ENCODE measurements at places on chromosomes 3 and 15.

DNA sequence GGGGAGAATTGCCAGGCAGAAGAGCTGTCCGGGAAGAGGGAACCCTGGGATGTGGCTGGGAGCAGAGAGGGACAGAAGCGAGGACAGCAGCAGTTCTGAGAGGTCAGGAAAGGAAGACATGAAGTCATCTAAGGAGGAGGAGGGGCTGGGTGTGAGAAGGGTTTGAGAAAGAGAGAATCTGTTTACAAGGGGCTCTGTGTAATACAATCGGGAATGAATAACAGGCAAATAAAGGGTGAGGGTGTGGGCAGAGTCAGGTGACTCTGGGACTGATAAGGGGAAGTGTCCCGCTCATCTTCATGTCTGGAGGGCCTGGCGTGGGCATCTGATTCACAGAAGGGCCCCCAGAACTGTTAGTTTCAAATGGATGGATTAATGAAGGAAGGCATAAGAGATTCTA lies 191.3 kb downstream of the XXYLT1 start:
- DNase-seq, result no peak

GRCh38 chr3:15255215-15255614 lies 49.2 kb downstream of the CAPN7 start:
- no peak for DNase-seq

GRCh38 chr3:66642019-66642418 lies 141.2 kb upstream of the LRIG1 start:
- no peak for DNase-seq

DNA sequence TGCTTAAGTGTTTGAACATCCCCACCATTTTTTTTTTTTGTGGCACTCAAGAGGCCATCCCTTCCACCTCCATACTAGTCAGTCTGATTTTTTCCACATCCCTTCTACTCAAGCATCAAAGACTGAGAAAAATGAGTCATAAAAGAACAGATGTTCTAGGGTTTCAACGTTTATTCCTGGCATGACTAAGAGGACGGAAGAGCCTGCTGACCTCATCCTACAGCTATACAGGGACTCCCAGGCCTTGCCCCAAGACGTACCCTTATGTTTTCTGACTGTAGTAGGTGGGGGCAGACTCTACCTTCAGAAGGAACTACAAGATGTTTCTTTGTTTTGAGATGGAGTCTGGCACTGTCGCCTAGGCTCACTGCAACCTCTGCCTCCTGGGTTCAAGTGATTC lies 3.3 kb upstream of the ITPKA start:
- peak; percentile 93 for DNase-seq

- DNase-seq, result peak; percentile 90
Measured at GRCh38 chr15:80182611-80183261, 29.9 kb downstream of the FAH start.

- no peak for DNase-seq
Measured at GRCh38 chr3:109963831-109964230, 626.5 kb upstream of the DPPA4 start.

GRCh38 chr3:190601622-190602021 lies 87.7 kb downstream of the IL1RAP start:
- DNase-seq, result no peak

All from HFF-Myc (cell line).